Activated T-cell treated with anti-CD3 and anti-CD28 coated beads, Interleukin-2, amount 50 U/mL, for 72 hours (primary cell): ENCODE measurements at places on chromosomes 3 and 15.

- no peak for DNase-seq
- peaks cover 39% of the 10 kb centered on the region for H3K36me3 ChIP-seq
- no peaks in the 10 kb centered on the region for H3K27me3 ChIP-seq
- H3K4me1 ChIP-seq: peaks cover 33% of the 10 kb centered on the region
- no peak overlapping the region for H3K27ac ChIP-seq
These were observed 58.5 kb downstream of the GPR160 start for GRCh38 chr3:170096342-170096741.

GRCh38 chr3:17514597-17514996 is 227.8 kb downstream of the TBC1D5 start:
- no peaks in the 10 kb centered on the region for H3K27me3 ChIP-seq
- H3K4me1 ChIP-seq: no peaks in the 10 kb centered on the region
- no peak overlapping the region for H3K4me3 ChIP-seq
- no peaks in the 10 kb centered on the region for H3K36me3 ChIP-seq
- H3K27ac ChIP-seq: no peak overlapping the region
- no peak for DNase-seq

DNA sequence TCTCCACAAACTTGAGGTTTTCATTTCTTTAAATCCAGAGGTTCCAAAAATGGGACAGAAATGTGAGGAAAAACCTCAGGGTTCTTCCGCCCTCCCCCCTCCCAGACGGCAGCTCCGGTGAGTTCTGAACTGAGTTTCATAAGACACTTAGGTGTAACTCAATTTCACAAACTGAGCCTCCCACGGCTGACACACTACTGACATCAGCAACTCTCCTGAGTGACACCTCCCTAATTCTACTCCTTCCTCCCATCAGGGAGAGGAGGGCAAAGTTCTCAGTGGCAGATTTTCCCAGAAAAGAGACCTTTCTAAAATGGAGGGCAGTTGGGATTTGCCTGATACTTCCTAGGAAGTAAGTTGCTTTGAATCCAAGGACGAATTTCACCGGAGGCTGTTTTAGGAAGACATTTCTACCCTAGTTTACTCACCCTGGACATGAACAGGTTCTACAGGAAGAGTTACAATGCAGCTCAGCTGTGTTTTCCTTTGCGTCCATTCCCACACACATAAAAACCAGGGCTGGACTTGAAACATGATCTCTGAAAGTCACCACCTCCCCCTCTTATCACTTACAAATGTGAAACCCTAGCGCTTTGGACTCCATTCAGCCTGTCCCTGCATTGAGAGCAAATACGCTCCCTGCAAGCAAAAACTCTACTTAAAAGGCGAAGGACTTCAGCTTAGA is 78.1 kb upstream of the LMOD3 start:
- peak overlapping the region; percentile 94 for H3K4me3 ChIP-seq
- peak; percentile 68 for DNase-seq
- peaks cover 84% of the 10 kb centered on the region for H3K4me1 ChIP-seq
- H3K27ac ChIP-seq: peak overlapping the region; percentile 100

DNA sequence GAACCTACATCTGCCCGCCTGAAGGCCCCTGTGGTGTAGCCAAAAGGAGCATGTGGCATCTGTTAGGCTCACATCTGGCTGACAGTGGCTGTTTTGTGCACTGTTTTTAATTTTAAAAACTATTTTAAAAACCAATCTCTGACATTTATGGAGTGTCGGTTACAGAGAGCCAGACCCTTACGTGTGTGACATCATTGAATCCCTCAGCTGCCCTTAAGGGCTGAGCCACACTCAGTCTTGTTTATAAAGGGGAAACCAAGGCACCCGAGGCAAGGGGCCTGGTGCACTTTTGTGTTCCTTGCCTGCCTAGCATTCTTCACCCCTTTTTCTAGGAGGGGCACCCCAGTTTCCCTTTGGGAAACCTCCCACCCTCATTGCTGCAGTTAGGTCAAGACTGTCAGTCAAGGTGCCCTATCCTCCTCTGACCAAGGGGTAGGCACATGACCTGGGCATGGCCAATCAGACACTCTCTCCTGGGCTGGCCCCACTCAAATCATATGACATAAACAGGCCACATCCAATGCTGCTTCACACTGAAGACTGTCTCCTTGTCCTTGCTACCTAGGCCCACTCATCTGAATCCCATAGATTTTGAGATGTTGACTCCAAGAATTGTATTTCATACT is 105.3 kb downstream of the LSM3 start:
- no peak overlapping the region for H3K27ac ChIP-seq
- no peak for DNase-seq
- H3K4me3 ChIP-seq: no peak overlapping the region

GRCh38 chr15:94029495-94029894 is 201.9 kb upstream of the MCTP2 start:
- peaks cover 6% of the 10 kb centered on the region for H3K27me3 ChIP-seq
- H3K27ac ChIP-seq: no peak overlapping the region
- H3K4me3 ChIP-seq: no peak overlapping the region
- DNase-seq: no peak

DNA sequence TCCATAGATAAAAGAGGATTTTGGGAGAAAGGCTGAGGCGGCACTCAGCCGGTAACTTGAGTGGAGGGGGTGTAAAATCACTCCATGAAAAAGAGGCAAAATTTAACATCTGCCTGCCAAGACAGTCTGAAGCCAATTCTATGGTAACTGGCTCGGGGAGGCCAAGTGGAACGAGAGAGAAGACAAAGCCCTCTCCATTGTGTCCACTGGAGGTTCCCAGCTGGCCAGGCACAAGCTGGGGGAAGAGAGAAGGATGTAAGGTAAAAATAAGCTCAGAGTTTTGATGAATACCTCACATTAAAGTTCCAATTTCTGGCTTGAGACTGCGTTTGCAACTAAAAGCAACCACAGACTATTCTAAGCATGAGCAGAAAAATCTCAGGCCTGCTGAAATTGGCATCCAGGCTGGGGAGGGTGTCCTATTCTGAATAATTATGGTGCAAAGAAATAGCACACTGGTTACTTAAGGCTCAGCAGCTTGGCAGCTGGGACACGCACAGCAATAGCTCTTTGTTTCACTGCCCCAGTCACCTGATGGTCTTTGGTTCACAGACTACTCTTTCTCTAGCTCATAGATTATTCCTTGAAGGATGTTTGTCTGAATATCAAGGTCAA is 48.8 kb downstream of the CHRD start:
- peaks cover 3% of the 10 kb centered on the region for H3K27me3 ChIP-seq
- H3K36me3 ChIP-seq: no peaks in the 10 kb centered on the region
- no peak for DNase-seq
- H3K27ac ChIP-seq: no peak overlapping the region
- H3K4me1 ChIP-seq: no peaks in the 10 kb centered on the region

GRCh38 chr3:159018341-159018740 is 216.5 kb downstream of the MFSD1 start:
- H3K27me3 ChIP-seq: no peaks in the 10 kb centered on the region
- H3K36me3 ChIP-seq: peaks cover 2% of the 10 kb centered on the region
- no peak overlapping the region for H3K4me3 ChIP-seq
- H3K27ac ChIP-seq: no peak overlapping the region
- DNase-seq: no peak

GRCh38 chr15:25092661-25093060 is 137.9 kb downstream of the SNRPN start:
- no peak overlapping the region for H3K4me3 ChIP-seq
- H3K27me3 ChIP-seq: no peaks in the 10 kb centered on the region
- H3K4me1 ChIP-seq: no peaks in the 10 kb centered on the region
- DNase-seq: no peak
- no peak overlapping the region for H3K27ac ChIP-seq
- peaks cover 68% of the 10 kb centered on the region for H3K36me3 ChIP-seq

DNA sequence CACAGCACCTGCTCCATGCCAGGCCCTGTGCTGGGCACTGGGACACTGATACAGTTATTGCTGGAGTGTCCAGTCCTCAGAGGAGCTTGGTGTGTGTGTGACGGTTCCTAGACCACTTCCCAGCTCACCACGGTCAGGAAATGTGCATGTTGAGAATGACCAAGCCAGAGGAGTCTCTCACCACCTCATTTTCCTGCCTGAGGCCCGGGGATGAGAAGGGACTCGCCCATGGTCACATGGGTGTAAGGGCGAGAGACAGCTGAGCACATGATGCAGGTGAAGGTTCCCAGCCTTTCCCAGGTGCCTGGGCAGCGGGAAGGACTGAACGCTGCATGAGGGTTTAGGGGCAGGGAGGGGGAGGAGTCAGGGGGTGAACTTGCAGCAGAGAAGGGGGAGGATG is 180.9 kb upstream of the TLE3 start:
- no peaks in the 10 kb centered on the region for H3K36me3 ChIP-seq
- H3K4me1 ChIP-seq: peaks cover 23% of the 10 kb centered on the region
- peaks cover 13% of the 10 kb centered on the region for H3K27me3 ChIP-seq
- H3K27ac ChIP-seq: no peak overlapping the region

GRCh38 chr15:39685999-39686613 is 96.5 kb downstream of the FSIP1 start:
- H3K4me1 ChIP-seq: no peaks in the 10 kb centered on the region
- H3K36me3 ChIP-seq: no peaks in the 10 kb centered on the region
- DNase-seq: peak; percentile 32
- no peak overlapping the region for H3K27ac ChIP-seq
- peaks cover 6% of the 10 kb centered on the region for H3K27me3 ChIP-seq

DNA sequence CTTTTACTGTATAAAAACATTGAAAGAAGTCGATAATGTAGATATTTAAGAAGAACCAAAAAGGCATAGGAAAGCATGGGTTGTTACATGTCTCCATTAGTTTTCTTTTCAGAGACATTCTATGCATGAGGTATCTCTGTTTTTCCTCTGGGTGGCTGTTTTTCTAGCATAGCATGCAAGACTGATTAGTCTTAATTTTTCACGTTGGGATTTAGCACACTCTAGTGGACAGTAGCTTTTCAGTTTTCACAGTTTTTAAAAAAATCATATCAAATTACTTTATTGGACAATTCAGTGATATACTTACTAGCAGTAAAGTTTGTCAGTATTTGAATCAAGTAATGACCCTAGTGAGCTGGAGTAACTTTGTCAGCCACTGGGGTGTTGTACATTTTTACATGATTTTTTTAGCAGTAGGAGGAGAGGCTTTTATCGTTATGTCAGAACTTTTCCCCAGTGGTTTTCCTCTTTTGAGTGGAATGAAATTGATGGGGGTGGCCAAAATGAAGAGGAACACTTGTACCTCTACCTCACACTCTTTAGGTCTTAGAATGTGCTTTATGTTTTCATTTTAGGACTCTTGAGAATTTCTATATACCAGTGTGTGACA is 57.2 kb downstream of the SEC22A start:
- H3K36me3 ChIP-seq: no peaks in the 10 kb centered on the region
- no peaks in the 10 kb centered on the region for H3K27me3 ChIP-seq
- peak overlapping the region; percentile 47 for H3K27ac ChIP-seq
- no peak for DNase-seq
- H3K4me3 ChIP-seq: no peak overlapping the region
- H3K4me1 ChIP-seq: no peaks in the 10 kb centered on the region

DNA sequence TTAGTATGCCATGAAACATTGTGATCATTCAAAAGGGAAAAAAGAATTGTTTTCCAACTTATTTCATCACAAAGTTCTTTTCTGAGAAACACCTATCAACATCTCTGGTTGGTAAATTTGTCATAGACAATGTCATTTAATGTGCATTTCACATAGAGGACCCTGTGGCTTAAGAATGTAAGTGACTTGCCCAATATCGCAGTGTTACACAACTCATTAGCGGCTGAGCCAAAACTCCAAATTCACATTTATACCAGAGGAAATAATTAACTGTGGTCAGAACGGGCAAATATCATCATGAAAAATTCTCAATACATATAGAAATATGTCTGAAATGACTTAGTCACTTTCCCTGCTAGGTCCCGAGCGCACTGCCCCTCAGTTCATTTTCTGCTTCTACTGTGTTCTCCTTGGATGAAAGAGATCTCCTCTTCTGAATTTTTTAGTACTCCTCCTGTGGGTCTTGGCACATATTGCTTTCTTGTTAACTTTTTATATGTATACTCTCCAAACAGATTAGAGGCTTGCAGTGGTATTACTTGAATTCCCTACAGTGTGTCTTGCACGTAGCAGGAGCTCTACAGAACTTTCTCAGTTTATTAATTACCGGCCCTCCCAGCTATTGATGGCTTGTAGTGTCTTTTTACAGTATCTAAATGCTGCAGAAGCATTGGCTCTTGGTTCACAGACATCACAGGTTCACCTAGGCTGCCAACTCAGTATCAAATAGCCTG is 33.1 kb downstream of the PTX3 start:
- H3K4me3 ChIP-seq: no peak overlapping the region
- H3K27ac ChIP-seq: no peak overlapping the region
- H3K4me1 ChIP-seq: no peaks in the 10 kb centered on the region

DNA sequence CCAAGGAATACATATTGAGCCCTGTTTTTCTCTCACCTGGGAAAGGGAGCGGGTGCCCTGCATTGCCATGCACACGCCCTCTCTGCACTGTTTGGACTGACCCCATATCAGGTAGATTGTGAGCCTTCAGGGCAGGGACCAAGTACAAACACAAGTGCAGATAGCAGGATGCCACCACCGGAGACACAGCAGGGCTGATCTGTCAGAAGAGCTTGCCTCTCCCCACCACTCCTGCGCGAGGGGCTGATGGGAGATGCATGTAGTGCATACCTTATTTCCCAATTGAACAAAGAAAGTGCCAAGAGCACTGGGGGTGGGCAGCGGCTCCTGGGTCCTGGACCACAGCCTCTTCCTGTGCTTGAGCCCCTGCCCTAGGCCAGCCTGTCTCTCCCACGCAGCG is 9.0 kb upstream of the SLCO2A1 start:
- H3K36me3 ChIP-seq: no peaks in the 10 kb centered on the region
- H3K4me3 ChIP-seq: no peak overlapping the region
- H3K27me3 ChIP-seq: no peaks in the 10 kb centered on the region
- H3K27ac ChIP-seq: no peak overlapping the region
- H3K4me1 ChIP-seq: no peaks in the 10 kb centered on the region

- peaks cover 54% of the 10 kb centered on the region for H3K4me1 ChIP-seq
- no peaks in the 10 kb centered on the region for H3K36me3 ChIP-seq
- H3K27ac ChIP-seq: no peak overlapping the region
- peaks cover 30% of the 10 kb centered on the region for H3K27me3 ChIP-seq
These were observed 221.8 kb upstream of the TPRG1 start for GRCh38 chr3:188949996-188950395.

DNA sequence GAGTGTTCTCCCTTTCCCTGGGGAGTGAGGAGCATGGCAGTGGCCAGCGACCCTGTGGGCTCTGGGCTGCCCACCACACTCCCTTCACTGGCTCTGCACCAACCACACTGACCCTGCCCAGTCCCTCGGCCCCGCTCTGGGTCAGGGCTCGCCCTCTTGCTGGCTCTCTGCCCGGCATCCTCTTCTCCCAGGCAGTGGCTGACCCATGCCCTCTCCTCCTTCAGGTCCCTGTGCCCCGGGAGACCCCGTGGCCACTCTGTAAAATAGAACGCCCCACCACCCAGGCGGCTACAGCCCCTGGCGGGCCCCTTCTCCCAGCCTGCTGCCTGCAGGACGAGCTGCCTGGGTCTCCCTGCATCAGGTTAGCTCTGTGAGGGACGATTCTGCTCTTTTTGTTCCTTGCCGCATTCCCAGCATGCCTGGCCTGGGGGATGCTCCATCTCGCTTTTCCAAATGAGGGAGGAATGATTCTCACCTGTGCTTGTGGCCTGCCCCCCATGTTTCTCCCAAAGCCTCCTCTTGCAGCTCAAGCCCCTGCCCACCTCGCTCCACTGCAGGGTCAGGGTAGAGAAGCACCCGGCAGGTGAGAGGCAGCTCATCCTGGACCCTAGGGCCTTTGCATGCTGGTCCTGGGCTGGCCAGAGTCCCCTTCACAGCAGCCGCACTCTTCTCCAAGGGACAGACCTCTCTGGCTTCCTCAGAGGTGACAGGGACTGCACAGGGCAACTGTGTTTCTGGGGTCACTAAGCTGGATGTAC is 14.5 kb upstream of the CFAP100 start:
- H3K27ac ChIP-seq: no peak overlapping the region
- peaks cover 34% of the 10 kb centered on the region for H3K27me3 ChIP-seq
- no peak overlapping the region for H3K4me3 ChIP-seq

GRCh38 chr15:87939848-87940457 is 316.6 kb downstream of the NTRK3 start:
- H3K27me3 ChIP-seq: peaks cover 7% of the 10 kb centered on the region
- no peaks in the 10 kb centered on the region for H3K36me3 ChIP-seq
- H3K4me3 ChIP-seq: no peak overlapping the region
- no peak overlapping the region for H3K27ac ChIP-seq
